ENCODE measurements at places on chromosomes 6 and 20.

GRCh38 chr6:41093729-41094128 lies 21.0 kb downstream of the NFYA start:
- DNase-seq: no peak

DNA sequence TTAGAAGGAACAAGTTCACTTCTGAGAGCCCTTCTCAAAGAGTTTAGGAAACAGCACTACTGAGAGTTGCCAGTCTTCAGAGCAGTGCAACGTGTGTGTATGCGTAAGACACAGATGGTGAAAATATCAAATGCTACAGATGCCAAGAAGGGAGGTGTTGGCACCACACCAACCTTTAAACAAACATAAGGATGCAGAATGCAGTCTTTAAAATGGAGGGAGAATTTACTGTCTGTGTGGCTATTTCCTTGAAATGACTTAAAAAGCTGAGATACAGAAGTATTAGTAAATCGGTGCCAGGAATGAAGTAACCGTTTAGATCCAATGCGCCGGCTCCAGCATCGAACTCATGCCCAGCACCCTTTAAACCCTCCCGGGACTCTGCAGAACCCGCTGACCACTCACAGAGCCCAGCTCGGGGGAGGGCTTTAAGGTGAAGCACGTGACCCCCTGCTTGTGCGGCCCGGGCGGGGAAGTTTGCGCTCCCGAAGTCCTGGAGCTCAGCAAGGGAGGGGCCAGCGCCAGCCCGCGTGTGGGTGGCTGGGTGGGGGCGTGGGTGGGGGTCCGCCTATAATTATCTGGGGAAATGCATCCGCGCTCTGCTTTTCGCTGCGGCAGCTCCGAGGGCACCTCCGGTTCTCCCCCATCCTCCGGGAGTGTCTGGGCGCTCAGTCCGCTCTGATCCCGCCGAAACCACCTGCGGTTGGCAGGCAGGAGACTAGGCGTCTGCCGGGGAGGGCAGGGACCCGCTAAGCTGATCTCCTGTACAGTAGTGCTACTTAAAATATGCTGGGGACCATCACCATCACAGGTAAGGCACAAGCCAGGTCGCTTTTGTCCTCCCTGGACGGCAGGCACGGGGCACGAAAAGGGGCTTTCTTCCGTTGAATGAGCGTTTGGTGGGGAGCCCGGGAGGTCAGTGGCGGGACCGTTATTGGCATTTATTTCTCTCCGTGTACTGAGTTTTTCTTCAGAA lies 66.0 kb downstream of the ZBTB2 start:
- DNase-seq: peak; percentile 36

DNA sequence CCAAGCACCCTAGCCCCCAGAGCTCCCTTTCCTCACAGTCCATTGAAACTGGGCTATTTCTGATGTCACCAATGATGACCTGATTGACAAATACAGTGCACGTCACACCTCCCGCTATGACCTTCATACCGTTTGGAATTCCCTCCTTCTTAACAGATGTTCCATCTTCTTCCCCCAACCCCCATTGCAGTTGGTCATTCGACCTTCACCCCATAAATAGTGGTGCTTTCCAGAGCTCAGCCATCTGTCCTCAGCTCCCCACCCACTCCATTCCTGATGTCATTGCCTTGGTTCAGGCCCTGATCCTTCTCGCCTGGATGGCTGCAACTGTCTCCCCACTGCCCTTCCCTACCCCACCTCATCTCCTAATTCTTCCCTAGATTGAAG lies 198.5 kb downstream of the SOD2 start:
- DNase-seq: no peak

GRCh38 chr6:906920-907319 lies 214.0 kb upstream of the EXOC2 start:
- no peak for DNase-seq

GRCh38 chr6:150025201-150025917 lies at the start of gene RAET1L:
Gene RAET1L, minus strand, starts transcription at chr6:150025532. Its CDS starts 61 bp downstream, at chr6:150025471.
- no peak for DNase-seq

GRCh38 chr6:167479901-167480648 lies 155.2 kb downstream of the TTLL2 start:
- no peak for DNase-seq

- DNase-seq: no peak
These were observed 661.3 kb downstream of the BCKDHB start for GRCh38 chr6:80767808-80768207.

DNA sequence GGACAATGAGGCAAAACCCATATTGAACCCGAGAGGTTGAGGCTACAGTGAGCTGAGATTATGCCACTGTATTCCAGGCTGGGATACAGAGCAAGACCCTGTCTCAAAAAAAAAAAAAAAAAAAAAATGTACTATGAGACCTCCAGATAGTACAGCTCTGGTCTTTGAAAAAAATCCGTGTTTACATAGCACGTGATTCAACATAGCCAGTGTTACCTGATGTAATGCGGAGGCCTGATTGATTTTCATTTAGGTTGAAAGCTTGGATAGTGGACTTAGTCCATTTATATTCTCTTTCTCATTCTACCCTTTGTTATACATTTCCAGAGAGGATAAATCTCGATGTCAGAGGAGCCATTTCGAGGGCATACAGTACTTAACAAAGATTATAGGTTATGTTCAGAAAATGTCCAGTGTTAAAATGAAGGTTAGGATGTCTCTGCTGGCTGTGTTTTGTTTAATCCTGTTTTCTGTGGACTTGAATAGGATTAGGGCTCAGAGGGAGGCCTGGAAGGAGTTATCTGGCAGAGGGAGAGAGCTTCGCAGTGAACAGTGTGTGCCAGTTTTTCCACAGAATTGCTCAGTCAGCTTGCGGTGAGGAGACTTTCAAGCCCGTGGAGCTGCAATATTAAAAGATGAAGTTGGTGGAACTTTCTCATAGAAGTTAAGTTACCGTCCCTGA lies 33.9 kb upstream of the BCLAF1 start:
- DNase-seq: no peak

DNA sequence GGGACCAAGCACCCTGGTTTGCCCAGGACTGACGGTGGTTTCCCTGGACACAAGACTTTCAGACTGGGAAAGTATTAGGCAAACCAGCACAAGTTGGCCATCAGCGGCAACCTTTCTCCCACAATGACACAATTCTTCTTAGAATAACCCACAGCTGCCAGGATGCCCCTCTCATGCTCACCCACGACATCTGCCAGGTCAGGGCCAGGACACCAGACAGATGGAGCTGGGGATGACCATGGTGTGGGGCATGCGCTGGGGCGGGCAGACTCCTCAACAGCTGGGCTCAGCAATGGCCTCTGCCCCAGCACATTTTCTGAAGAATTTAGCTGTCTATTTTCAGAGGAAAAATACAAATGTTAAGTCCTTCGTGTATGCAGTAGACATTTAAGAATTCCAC lies 226.4 kb downstream of the FNDC1 start:
- DNase-seq: no peak

- no peak for DNase-seq
These were observed 183.7 kb upstream of the JAG1 start for GRCh38 chr20:10857352-10858070.

DNA sequence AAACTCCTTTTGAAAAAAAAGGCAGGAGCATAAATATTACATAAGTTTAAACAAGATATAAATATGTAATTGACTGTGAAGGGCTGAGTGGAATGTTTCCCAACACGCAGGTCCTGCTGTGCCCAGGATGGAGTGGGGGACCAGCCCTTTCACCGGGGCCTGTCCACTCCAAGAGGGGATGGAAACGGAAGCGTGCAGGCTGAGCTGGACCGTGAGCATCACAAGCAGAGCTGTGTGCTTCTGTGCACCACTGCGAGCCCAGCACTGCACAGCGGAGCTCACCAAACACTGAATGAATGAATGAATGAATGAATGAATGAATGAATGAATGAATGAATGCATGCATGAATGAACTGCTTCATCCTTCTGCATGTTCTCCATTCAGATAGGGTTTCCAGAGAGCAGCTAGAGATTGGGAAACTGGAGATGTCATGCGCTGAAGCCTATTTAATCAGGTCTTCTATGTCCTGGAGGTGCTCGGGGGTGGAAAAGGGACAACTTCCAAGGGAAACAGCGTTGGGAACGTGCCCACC lies 157.7 kb downstream of the ANKRD60 start:
- no peak for DNase-seq

DNA sequence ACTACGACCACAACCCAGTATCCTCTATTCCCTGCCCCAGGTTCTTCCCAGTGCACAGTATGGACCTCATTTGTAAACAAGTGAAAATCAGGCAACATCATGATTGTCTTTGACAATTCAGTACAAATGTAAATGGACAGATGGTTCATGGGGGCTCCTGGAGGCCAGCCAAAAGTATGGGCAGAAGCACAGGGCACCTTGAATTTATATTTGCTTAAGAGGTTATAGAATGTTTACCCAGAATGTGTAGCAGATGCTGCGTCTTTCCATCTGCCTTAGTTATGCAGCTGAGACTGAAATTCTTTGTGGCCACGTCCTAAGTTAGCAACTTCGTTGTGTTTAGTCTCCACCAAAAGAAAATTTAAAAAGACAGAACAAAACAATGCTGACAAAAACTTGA lies 559.6 kb upstream of the NRSN1 start:
- no peak for DNase-seq

GRCh38 chr6:103153016-103153415 lies 1706.7 kb downstream of the HACE1 start:
- no peak for DNase-seq

GRCh38 chr6:118810420-118811027 lies 83.4 kb upstream of the ASF1A start:
- DNase-seq: peak; percentile 47

- DNase-seq: no peak
These were observed 129.9 kb upstream of the ARID1B start for GRCh38 chr6:156647140-156647784.

DNA sequence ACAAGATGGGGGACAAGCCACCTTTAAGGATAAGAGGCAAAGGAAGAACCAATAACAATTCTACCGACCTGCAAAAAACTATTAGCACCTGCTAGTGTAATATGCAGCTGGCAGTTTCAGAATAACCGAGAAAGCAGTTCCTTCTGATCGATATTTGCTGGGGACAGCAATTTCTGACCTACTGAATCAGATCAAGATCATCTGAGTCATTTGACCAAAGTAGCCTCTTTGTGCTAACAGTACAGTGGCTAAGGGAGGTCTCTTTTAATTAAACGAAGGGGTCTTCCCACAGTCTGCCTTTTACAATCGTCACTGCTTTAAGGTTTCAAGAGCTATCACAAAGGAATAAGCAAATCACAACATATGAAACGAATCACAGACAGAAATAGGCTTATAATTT lies 318.9 kb downstream of the BTBD9 start:
- DNase-seq: no peak

- no peak for DNase-seq
These were observed 97.0 kb upstream of the MAN1A1 start for GRCh38 chr6:119446609-119447008.

DNA sequence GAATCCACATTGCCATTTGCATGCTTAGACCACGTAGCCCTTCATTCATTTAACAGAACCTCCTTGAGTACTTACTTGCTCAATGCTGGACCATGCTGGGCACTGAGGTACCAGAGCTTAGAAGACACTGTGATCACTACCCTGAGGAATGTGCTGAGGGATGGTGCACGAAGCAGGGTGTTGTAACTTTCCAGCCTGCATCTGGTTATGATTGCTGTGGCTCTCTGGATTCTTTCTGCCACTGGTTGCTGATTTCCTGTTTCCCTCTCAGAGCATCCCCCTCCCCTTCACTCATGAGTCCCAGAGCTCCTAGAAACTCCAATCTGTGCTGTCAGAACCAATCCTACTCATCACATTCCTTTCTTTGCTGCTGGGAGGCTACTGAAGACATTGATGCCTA lies 537.4 kb downstream of the PTPRT start:
- no peak for DNase-seq

GRCh38 chr20:11917663-11918062 lies at the start of gene BTBD3:
Gene BTBD3, plus strand, starts transcription at chr20:11917893. Its CDS starts 383 bp downstream, at chr20:11918276.
- no peak for DNase-seq

DNA sequence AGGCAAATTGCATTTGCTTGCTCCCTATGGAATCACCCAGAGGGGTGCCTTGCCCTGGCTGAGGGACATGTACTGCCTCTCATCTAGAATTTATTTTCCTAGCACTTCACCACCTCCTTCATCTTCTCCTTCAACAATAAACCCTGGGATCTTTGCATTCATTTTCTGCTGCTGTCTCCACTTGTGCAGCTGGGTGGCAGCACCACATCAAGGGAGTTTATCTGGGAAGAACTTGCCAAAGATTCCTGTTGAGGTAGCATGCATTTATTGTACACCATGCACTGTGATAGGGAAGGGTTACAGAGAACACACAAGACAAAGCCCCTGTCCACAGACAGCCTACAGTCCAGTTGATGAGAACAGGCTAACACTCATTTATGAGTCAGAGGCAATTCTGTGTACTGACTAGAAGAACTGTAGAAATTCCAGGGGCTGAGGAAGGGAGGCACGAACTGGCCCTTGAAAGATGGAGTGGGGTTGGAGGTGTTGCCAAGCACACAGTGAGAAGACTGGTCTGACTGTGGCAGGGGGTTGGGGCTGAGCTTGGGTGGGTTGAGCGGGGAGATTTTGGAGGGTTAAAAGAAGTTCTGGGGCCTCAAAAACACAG lies 17.5 kb downstream of the C20orf173 start:
- no peak for DNase-seq

GRCh38 chr20:19913349-19913748 lies 103.8 kb upstream of the NAA20 start:
- no peak for DNase-seq

DNA sequence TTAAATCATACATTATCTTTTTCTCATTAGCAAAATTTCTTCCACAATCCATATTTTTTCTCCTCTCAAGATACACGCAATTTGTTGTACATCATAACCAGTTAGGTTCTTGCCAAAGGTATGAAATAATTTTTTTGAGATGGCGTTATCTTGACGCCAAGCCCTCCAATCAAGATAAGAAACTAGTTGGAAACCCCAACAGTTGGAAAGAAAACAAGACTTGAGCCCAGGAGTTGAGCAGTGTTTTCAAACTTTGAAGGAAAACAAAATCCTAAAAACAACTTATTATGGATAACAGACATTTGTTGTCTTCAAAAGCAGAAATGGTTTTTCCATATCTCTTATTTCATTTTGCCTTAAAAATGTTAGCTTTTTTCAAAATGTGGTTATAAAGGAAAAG lies 184.8 kb downstream of the SLC24A3 start:
- no peak for DNase-seq
